Hematopoietic multipotent progenitor cell treated with erythropoietin and hydrocortisone succinate and interleukin-3 and kit ligand, for 15 days (in vitro differentiated cells): ENCODE measurements at places on chromosomes 7 and 10.

GRCh38 chr7:129228633-129229032 lies 3.8 kb downstream of the AHCYL2 start:
- DNase-seq: no peak

- no peak for DNase-seq
These were observed 55.3 kb downstream of the COBL start for GRCh38 chr7:51261117-51261835.

GRCh38 chr10:44865289-44865671 lies 45.9 kb upstream of the TMEM72 start:
- no peak for DNase-seq

GRCh38 chr7:30845426-30846135 lies 66.1 kb upstream of the AQP1 start:
- no peak for DNase-seq

- no peak for DNase-seq
These were observed 9.9 kb downstream of the EPDR1 start for GRCh38 chr7:37930226-37930948.

- DNase-seq: peak; percentile 11
These were observed 44.2 kb upstream of the DPYSL4 start for GRCh38 chr10:132142396-132143161.

GRCh38 chr7:15175152-15175551 lies 272.6 kb upstream of the DGKB start:
- DNase-seq: no peak

GRCh38 chr7:16300361-16300895 lies 120.9 kb downstream of the CRPPA start:
- DNase-seq: no peak

DNA sequence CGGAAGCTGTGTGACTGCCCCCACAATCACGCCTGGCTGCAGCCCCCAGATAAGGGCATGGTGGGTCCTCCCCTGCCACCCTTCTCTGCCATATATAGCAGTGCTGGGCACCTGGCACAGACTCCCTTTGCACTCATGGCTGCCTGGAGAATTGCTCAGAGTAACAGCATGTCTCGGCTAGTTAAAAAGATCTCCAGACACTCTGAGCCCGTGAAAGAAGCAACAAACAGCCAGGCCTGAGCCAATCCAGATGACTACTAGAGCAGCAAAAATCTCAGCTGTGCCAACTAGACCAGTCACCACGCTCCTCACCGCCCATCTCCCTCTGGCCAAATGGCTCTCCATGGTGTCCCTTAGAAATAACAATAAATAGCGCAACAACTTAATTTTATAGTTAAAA lies 71.3 kb downstream of the PARD3 start:
- no peak for DNase-seq

GRCh38 chr7:23065974-23066373 lies 39.6 kb upstream of the KLHL7 start:
- DNase-seq: no peak

DNA sequence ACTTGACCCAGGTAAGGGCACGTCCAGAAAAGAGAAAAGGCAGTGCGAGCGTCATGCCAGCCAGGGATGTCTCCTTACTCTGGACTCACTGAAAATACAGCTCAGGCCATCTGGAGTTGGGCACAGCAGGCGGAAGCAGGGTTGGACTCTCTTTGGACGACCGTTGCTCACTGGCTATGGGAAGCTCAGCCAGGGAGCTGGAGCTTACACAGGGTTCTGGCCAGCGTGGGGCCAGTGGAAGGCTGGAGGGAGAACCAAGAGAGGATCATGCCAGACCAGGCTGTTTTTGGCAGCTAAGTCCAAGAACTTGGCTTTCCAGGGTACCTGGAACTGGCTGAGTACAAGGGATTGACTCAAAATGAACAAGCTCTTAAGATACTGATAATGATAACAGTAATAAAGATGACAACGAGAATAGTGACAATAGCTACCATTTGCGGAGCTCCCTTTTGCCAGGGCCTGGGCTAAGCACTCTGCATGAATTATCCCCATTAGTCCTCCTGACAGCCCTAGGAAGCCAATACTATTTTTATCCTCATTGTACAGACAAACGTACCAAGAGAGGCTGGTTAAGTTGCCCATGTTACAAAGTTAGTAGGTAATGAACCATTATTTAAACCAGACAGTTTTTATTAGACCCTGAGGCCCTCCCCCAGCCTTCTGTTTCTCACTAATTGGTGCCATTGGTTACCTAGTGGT lies 177.6 kb downstream of the PTPN20 start:
- DNase-seq: no peak

DNA sequence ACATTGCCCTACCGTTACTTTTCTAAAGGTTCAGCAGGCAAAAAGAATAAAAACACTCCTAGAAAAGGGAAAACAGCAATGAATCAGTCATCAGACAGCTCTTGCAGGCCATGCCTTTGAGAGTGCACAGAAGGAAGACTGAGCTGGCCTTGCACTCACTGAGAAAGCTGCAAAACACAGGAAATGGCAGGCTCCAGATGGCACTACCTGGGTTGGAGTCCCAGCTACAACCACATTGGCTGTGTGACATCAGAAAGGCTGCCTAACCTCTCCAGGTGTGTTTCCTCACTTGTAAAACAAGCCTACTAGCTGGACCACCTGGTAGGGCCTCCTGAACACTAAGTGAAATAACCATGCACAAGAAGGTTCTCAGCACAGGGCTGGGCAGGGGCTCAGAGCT lies 113.7 kb downstream of the SFMBT2 start:
- no peak for DNase-seq

- no peak for DNase-seq
These were observed 264.1 kb downstream of the GRID1 start for GRCh38 chr10:86102451-86102850.

DNA sequence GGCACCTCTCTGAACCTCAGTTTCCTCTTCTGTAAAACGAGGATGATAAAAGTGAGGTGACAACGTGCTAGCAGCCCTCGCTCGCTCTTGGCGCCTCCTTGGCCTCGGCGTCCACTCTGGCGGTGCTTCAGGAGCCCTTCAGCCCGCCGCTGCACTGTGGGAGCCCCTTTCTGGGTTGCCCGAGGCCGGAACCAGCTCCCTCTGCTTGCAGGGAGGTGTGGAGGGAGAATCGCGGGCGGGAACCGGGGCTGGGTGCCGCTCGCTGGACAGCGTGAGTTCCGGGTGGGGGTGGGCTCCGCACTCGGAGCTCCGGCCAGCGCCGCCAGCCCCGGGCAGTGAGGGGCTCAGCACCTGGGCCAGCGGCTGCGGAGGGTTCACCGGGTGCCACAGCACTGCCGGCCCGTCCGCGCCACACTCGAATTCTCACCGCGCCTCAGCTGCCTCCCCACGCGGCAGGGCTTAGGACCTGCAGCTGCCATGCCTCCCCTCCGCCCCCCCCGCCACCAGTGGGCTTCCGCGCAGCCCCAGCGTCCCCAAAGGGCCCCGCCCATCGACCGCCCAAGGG lies 24.3 kb upstream of the ACSL5 start:
- no peak for DNase-seq

DNA sequence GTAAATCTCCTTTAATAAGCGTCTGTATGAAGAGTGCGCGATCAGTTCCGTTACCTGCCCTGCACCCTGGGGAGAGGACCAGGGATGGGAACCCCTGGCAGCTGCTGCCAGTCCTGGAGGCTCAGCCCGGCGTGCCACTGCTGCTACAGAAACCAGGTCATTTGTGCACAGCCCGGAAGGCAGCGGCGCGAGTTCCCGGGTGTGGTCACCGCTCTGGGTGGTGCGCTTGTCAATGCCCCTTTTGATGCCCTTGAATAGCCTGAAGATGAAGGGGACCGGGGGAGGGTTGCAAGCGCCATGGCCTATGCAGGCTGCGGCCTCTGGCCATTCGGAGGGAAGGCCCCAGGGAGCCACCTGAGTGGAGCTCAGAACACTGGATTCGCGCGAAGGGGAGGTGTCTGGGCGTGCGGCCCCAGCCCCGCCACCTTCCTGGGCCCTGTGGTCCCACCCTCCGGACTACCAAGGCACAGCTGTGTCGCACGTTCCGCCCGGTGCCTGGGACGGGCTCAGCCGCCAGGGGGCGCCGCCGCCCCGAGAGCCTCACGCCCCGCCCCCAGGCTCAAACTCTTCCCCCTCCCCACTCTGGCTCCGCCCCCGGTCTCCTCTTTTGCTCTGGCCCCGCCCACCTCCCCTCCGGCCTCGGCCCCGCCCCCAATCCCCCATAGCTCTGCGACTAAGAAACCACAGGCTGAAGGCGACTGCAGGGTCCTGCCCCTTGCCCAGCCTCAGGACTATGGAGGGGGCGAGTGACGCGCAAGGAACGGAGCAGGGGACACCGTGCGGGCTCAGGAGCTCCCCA lies 16.5 kb downstream of the AP5Z1 start:
- DNase-seq: peak; percentile 82

DNA sequence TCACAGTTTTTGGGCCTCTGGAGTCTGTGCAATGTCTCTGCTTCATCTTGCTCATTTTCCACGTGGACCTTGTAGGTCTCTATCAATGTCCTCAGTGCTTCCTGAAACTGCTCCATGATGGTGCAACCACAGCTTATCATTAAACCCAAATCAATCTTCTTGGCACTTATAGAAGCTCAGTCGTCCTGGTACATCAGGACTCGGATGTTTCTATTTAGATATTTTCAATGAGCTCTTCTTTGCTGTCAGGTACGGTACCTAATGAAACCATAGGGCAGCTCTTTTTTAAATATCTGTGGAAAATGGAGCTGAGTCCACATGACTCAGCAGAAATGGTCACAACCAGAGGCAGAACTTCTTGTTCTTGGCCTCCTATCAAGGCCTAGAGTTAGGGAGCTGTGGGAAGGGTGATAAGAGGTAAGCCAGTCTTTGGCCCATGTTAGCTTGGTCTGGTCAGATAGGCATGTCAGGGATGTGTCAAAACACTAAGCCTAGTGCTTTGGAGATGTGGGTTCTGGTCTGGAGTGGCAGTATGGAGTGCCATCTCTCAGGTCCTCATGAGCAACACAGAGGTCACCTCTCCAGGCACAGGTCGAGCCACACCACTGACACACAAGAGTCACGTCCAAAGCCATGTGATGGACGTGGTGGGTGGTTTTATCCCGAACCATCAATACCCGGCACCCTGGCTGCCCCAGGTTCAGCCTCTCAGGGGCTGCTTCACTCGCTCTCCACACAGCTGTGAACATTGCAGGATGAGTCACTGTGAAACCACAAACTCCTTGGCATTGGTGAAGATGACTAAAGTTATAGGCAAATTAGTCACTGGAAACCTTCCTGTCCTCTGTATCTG lies 87.0 kb downstream of the TBXAS1 start:
- DNase-seq: peak; percentile 94

DNA sequence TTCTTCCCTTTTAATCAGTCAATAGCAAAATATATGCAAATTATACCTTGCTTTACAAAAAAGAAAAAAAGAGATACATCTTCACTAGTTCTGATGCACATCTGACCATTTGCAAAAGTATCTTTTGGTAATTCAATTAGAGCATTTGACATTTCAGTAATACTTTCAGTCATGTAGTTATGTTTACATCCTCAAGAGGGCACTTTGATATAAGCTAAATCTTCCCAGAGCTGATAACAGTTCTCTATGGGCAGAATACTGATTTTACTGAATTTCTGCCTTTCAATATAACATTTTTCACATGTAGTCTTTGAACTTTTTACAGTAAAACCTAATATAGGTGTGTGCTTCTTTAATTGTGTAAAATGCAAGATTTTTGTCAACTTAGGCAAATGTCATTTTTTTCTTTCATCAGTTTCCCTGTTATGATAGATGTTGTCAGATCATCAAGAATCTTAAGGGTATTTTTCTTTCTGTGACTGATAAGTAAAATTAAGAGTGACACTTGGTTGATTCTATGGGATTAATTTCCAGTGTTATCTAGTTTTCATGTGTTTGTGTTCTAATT lies 703.5 kb upstream of the SEMA3D start:
- DNase-seq: no peak

GRCh38 chr10:30383356-30383755 lies 34.3 kb upstream of the MTPAP start:
- no peak for DNase-seq

DNA sequence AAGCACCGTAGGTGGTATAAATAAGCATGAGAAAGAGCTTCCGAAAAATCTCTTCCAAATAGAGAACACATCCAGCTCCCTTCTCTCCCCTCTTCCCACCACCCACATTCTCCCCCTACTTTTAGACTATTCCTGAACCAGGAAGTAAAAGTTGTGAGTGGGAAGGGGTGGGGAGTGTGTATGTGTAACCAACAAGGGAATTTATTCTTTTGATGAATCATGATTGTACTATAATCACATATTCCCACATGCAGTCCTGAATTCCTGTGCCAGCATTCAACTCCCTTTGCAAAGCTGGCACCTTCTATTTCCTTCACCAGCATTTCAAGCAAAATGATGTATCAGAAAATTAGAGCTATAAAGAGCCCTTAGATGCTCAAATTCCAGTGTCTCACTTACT lies 230.6 kb upstream of the CHRM2 start:
- no peak for DNase-seq

DNA sequence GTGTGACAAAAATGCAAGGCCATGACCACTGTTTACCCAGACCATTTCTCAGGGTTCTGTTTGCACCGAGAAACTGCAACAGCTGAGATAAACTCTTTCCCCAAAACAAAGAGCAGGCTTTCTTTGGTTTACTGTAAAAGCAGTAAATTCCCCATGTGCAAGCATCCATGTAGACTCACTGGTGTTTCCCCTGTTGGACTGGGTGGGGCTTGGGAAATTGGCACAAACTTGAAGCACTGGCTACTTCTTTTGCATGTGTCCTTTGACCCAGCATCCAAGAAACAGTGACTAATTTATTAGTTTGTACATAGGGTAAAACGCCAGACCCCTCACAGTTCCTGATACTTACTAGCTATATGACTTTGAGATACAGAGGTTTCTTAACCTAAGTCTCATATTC lies 12.3 kb downstream of the IQUB start:
- no peak for DNase-seq

DNA sequence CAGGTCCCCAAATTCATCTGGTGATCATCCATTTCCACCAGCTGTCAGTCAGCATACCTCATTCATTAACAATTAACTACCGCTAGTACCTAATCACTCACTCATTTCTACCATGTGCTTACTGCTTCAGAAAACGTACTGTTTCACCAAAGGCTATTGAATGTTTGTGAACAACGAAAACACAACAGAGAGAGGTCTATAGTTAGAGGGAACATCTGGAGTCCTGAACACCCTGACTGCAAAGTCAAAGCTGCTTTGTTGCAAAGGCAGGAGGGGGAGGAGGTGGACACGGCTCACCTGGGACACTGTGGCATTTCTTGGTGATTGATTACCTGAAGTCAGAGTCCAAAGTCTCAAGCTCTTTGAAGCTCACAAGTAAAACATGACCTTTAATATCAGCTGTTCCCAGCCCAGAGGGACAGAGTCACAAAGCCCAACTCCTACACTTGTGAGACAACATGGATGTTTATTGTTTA lies 342.3 kb upstream of the ADARB2 start:
- DNase-seq: no peak
